Central memory CD8-positive, alpha-beta T cell (primary cell): ENCODE measurements at places on chromosomes 7 and 10.

- no peak for DNase-seq
These were observed 8.5 kb upstream of the ZNF22 start for GRCh38 chr10:44992070-44992731.

DNA sequence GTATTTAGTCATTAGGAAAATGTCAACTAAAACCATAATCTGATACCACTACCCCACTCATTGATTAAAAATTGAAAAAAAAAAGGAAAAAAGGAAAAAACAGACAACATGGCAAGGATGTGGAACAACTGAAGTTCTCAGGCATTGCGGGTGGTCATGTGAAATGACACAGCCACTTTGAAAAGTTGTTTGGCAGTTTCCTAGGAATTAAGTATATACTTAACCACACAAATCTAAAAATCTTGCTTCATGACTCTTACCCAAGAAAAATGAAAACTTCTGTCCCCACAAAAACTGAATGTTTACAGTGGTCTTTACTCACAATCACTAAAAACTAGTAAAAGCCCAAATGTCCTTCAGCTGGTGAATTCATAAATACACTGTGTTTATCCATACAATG, 254.5 kb downstream of the AHR start:
- no peak for DNase-seq

- DNase-seq = no peak
These were observed 28.8 kb downstream of the PTPN12 start for GRCh38 chr7:77565917-77566316.

GRCh38 chr10:126425489-126426065, 37.3 kb upstream of the ADAM12 start:
- DNase-seq = no peak

- no peak for DNase-seq
These were observed 12.2 kb downstream of the MAD1L1 start for GRCh38 chr7:2220506-2220905.
